ENCODE measurements at places on chromosomes 6 and 20. TPM values are rescaled to one million over a fixed set of nuclear protein-coding genes. Genes with fewer than 3 reads are reported as not detected.

GRCh38 chr6:10140824-10141223 is 274.1 kb downstream of the TFAP2A start:
- peak; percentile 61 for DNase-seq

GRCh38 chr20:44596010-44596409 is 13.6 kb downstream of the PKIG start:
- DNase-seq: no peak

GRCh38 chr20:3721912-3722311 is 9.5 kb upstream of the SIGLEC1 start:
- no peak for DNase-seq

Gene SLC17A5
- total RNA-seq: 6.5 TPM

- DNase-seq: no peak
Measured at GRCh38 chr6:85322446-85323105, 127.3 kb upstream of the NT5E start.

Gene COX4I2
- not detected for total RNA-seq

All from H4 (cell line).